A549 treated with ZK216348 at 1 μM for 4 hours (cell line): ENCODE measurements at places on chromosomes 16 and 17. TPM values are rescaled to one million over a fixed set of nuclear protein-coding genes. Genes with fewer than 3 reads are reported as not detected.

MTSS2 gene
- total RNA-seq: 40.4 to 90.2 TPM (median 80.1 TPM) in 5 replicates

DNAH3 gene
- total RNA-seq: 0.05 to 0.20 TPM (median 0.19 TPM) in 5 replicates

CACNG1 gene
- total RNA-seq: 0.11 to 0.37 TPM in 2 of 5 replicates, not detected in the others

TRAF7 gene
- total RNA-seq: 26.8 to 66.2 TPM (median 54.0 TPM) in 5 replicates

CRYBA1 gene
- total RNA-seq: not detected in 5 replicates

SUZ12 gene
- 14.9 to 30.7 TPM (median 25.1 TPM) in 5 replicates for total RNA-seq

KCNH4 gene
- total RNA-seq: 0.18 to 0.48 TPM (median 0.33 TPM) in 5 replicates

GDPD1 gene
- total RNA-seq: 0.60 to 1.3 TPM (median 0.92 TPM) in 5 replicates

CDH11 gene
- 0.34 to 0.72 TPM (median 0.47 TPM) in 5 replicates for total RNA-seq
